ENCODE measurements at places on chromosomes 4 and X. TPM values are rescaled to one million over a fixed set of nuclear protein-coding genes. Genes with fewer than 3 reads are reported as not detected.

OTUD6A gene
- total RNA-seq: not detected

NPY5R gene
- total RNA-seq: 0.11 TPM

NLGN3 gene
- total RNA-seq: 0.07 TPM

MAGEA4 gene
- not detected for total RNA-seq

SHROOM2 gene
- 0.11 TPM for total RNA-seq

GAGE12F gene
- not detected for total RNA-seq

CPZ gene
- total RNA-seq: not detected

CC2D2A gene
- 1.8 TPM for total RNA-seq

USP26 gene
- total RNA-seq: not detected

FRAS1 gene
- 1.9 TPM for total RNA-seq

WDR1 gene
- 106 TPM for total RNA-seq

TRAM1L1 gene
- 0.54 TPM for total RNA-seq

FGF2 gene
- total RNA-seq: 2.7 TPM

TLR1 gene
- 1.7 TPM for total RNA-seq

CXCL10 gene
- 1.5 TPM for total RNA-seq

SLC25A14 gene
- total RNA-seq: 6.7 TPM

MAGEB17 gene
- not detected for total RNA-seq

XK gene
- total RNA-seq: 3.8 TPM

STBD1 gene
- 39.8 TPM for total RNA-seq

FAM9B gene
- not detected for total RNA-seq

GPRIN3 gene
- 1.5 TPM for total RNA-seq

PLS3 gene
- total RNA-seq: 21.7 TPM

MAOA gene
- total RNA-seq: 9.7 TPM

LRRC66 gene
- total RNA-seq: 1.2 TPM

FAM9C gene
- total RNA-seq: 0.04 TPM

TIMM17B gene
- 57.9 TPM for total RNA-seq

SPANXA2 gene
- not detected for total RNA-seq

KDR gene
- 6.1 TPM for total RNA-seq

RAB41 gene
- total RNA-seq: not detected

TIMP1 gene
- total RNA-seq: 33.2 TPM

HERC6 gene
- total RNA-seq: 2.2 TPM

MSANTD1 gene
- 0.87 TPM for total RNA-seq
